ENCODE measurements at places on chromosomes 11 and 22.

DNA sequence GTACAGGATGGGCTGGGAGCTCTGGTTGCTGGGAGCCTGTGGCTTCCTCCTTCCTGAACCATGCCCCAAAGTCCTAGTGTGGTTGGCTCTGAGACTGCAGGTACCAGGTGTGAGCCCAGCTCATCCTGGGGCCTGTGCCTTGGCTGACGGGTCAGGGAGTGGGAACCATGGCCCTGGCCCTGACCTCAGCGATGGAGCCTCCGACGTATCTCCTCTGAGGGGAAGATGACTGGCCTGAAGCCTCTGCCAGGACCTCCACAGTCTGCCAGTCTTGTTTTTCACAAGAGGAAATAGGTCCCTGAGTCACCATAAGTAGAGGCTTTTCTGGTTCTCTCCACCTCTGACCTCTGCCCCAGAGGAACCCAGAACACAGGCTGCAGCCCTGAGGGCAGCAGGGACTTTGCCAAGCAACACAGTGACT is 3.4 kb downstream of the RCE1 start:
- DNase-seq: no peak

DNA sequence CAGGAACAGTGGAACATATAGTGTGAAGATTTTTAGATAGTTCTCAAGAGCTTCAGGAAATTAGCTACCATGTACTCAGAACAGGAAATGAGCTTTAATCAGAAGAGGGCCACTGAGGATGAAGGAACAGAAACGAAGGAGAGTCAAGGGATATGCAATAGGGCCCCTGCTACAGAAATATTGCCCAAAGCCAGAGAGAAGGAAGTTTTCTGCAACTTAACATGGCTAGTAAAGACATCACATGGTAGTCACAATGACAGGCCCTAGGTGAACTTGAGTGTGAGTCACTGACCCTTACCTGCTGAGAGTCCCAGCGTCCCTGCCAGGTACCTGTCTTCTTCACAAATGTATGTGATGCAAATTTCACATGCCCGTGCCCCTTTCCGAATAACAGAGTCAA is 25.2 kb upstream of the CARD16 start:
- DNase-seq: no peak

DNA sequence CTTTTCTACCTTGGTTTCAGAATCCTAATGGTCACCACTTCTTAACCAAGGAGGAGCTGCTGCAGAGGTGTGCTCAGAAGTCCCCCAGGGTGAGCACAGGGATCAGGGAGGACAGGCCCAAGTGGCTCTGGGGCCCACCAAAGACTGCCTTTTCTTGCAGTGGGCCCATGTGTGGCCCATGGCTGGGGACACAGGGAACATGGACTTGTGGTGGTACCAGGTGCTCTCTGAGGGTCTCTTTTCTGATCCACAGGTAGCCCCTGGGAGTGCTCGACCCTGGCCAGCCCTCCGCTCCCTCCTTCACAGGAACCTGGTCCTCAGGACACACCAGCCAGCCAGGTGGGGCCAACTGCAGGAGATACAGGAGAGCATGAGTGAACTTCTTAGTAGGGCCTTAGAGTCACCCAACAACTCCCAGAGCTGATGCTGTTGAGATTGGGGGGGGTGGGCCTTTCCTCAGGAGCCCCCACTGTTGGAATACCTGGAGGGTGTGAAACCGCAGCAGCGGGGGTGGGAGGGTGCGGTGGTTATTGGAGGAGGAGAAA is 2.0 kb downstream of the MUS81 start:
- no peak for DNase-seq

DNA sequence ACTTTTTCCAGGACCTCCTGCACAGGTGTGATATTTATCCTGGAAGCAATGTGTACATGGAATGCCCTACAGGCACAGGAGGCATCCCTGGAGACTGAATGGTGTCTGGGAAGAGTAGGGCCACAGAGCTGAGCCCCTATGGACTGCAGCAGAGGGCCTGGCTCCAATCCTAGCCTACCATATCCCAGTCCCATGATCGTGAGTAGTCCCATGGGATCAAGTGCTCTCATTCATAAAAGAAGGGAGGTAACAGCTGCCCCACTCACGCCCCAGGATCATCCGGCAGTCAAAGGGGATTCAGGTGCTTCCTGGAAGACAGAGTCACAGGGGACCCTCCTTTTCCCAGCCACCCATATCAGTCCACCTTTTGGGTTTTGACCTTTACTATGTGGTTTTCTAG is 24.0 kb downstream of the ANKK1 start:
- DNase-seq: no peak

GRCh38 chr11:21402274-21402673 is 732.9 kb downstream of the NELL1 start:
- no peak for DNase-seq

DNA sequence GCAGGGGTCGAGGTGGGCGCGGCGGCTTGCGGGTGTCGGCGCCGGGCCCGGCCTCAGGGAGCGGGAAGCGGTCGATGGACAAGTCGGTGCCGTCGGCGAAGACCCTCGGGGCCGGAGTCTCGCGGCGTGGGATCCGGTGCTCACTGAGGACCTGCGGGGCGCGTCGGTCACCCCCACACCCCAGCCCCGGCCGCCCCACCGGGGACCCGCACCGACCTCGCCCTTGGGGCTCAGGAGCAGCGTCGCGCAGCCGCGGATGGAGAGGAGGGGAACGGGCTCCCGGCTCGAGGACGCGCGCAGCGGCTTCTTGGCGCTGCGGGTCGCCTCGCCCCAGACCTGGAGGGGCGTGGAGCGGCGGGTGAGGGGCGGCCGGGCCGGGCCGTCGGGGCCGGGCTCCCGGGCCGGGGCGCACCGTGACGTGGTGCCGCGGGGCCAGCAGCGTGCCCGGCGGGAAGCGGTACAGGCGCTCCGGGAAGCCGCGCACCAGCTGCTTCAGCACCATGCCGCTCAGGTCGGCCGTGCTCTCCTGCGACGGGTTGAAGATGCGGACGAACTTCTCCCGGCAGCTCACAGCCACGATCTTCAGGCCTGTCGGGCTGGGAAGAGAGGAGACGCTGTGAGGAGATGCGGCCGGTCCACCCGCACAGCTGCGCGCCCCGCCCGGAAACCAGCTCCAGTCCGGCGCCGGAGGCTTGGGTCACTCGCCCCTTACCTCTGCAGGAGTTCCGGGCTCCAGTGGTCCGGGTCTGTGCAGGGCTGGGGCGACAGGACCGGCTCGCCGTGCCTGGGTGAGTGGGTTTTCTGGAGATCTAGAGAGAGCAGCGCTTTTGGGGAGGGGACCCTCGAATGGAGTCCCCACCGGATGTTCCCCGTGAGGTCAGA is 4.5 kb downstream of the LMNTD2 start:
- no peak for DNase-seq

- DNase-seq: no peak
Observed at GRCh38 chr22:29151316-29151715, 54.4 kb upstream of the EMID1 start.

DNA sequence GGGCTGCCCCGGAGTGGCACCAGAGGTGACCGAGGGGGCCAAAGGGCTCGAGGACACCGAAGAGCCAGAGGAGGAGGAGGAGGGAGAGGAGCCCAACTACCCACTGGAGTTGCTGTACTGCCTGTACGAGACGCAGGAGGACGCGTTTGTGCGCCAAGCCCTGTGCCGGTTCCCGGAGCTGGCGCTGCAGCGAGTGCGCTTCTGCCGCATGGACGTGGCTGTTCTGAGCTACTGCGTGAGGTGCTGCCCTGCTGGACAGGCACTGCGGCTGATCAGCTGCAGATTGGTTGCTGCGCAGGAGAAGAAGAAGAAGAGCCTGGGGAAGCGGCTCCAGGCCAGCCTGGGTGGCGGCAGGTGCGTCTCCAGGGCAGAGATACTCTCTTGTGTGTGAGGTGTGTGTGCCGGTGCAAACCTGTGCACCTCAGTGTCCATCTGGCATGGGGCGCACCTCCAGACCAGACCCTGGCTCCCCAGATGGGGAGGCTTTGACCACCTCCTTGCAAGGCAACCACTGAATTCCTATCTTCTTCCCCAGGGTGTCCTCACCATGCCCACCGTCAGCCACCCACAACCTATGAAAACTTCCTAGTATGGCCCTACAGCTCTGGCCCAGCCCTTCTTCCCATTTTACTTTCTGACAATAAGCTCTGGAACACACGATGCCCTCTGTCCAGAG is 3.4 kb downstream of the NLRP6 start:
- DNase-seq: no peak

GRCh38 chr11:1935156-1936071 is 11.7 kb upstream of the MRPL23 start:
- no peak for DNase-seq

DNA sequence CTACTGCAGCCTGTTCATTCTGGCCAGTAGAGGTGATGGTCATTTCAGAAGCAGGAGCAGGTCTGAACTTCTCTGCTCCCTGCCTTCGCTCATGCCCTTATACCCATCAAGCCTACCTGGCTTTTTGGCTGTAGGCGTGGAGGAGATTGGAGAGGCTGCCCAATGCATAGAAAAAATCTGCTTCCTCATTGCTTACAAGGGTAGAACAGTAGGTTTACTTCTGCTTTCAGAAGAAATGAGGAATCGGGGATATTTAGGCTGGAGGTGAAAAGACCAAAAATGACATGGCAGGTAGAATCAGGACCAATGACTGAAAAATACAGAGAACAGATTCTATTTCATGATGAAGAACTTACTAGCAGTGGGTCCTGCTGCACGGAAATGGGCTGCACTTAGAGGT is 72.9 kb upstream of the YWHAH start:
- no peak for DNase-seq

DNA sequence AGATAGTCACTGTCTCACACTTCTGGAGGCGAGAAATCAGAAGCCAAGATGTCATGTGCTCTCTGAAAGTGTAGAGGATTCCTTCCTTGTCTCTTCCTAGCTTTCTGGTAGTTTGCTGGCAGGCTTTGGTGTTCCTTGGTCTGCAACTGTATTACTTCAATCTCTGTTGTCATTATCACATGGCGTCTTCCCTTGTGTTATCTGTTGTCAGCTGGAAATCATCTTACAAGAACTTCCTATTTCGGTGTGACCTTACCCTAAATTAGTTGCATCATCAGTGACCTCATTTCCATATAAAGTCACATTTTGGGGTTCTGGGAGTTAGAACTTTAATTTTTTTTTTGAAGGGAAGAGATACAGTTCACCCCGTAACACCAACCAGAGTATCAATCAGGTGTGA is 3.3 kb upstream of the LIN7C start:
- no peak for DNase-seq

- DNase-seq: no peak
Observed at GRCh38 chr11:101497291-101497690, 86.5 kb downstream of the TRPC6 start.

DNA sequence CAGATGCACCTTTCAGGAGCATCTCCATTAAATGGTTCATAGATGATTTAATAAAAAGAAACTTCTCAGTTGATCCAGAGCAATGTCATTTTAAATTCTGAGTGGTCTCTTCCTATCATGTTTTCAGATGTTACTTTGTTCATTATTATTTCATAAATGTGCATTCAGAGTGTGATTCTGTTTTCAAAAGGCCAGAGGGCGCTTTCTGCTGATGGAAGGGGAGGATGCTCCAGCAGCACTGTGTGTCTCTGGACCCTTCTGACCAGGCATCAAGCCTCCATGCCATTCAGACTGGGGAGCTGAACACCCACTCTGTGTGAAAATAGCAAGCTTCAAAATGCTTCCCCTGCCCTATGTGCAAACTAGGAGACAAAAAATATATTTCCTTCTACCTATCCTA is 23.9 kb upstream of the CRTAM start:
- DNase-seq: no peak

DNA sequence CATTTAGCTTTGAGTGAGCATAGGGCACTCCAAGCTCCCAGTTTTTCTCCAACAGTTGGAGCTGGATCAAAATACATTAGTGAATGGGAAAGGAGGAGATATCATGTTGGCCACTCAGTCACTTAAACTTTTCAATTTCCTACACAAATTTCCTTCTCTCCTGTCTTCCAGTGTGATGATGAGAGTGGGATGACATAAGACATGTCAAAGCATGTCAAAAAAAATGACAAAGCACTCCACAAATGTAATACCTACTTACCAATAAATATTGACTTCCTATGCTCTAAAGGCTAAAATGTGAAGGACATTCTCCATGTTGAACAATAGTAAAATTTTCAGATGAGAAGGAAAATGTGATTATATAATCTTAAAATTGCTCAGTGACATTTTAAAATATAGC is 1.5 kb upstream of the GRM5 start:
- DNase-seq: no peak

DNA sequence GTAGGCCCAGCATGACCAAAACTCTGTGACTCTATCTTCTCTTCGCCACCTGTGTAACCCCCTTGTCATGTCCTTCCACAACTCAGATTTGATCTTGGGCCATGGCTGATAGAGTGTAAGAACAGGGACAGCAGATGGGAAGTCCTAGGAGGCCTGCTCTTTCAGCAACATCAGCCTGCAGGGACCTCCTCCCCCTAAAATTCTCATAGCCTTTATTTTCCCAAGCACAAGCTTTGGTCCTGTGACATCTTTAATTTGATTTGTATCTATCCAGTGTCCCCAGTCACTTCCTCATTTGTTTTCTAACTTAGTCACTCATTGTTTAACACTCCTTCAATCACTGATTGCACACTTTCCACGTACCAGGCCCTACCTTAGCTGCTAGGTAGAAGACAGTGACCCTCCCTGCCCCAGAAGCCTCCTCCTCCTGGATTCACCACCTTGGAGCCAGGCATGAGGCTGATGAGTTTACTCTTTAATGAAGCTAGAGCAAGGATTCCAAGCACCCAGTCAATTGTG is 5.3 kb downstream of the UBQLN3 start:
- no peak for DNase-seq

DNA sequence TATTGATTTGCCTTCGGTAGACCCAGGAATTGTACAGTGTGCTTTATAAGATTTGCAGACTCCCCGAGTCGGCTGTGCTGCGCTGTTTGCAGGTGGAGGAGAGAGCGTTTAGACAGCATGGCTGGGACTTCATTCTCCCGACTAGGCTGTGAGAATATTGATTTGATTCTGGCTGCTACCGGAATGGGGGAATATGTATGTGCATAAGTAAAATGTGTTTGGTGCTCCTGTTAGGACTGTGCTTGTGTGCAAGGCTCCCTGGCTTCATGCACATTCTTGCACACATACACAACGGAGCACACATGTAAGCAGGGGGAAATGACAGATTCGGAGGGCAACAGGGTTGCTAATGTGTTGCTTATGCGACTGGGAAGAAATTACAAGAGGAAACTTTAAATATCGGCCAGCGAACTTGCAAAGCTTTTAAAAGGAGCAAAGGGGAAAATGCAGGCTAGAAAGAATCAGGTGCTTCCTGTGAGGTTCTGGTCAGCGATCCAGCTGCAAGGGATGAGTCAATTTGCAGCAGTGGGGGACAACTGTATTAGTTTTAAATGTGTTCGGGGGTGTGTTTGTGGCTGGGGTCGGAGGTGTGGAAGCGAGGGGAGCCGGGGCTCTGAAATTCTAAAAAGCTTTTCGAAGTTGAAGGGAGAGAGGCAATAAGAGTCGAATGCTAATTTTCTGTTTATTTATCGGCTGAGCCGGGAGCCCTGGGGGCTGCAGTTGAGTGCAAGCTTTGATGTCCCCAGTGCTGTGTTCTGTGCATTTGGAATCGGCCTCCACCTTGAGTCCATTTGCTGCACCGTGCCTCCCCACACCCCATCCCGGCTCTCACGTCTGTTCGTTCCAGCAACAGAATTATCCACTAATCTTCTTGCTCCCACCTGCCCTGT is 731 bp downstream of the NTM start:
- no peak for DNase-seq

Data from esophagus squamous epithelium (tissue), 5 donors.